ENCODE measurements at places on chromosomes 11 and 22.

DNA sequence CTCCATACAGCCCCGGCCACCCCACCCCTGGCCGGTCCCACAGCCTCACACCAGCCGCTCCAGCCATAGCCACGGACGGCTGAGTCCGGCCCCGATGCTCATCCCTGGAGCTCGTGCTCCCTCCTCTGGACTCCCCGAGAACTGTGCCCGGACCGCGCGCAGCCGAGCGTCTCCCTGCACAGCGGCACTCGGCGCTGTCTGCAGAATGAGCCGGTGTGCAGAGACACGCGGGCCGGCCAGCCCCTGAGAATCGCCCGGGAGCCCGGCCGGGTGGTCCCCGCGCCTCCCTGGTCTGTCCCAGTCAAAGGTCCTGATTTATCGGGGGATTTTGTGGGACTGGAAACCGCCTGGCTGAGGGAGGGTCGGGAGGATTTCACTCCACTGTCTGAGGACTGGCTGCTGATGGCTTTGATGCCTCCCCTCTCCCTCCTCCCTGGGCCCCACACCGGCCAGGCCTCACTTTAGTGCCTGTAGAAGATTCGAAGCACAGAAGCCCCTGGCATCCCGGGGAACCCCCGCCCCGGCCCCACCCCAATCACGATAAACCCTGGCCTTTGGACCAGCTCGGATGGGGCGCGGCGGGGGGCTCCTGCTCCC lies 102.7 kb downstream of the BRD1 start:
- no peak for DNase-seq

DNA sequence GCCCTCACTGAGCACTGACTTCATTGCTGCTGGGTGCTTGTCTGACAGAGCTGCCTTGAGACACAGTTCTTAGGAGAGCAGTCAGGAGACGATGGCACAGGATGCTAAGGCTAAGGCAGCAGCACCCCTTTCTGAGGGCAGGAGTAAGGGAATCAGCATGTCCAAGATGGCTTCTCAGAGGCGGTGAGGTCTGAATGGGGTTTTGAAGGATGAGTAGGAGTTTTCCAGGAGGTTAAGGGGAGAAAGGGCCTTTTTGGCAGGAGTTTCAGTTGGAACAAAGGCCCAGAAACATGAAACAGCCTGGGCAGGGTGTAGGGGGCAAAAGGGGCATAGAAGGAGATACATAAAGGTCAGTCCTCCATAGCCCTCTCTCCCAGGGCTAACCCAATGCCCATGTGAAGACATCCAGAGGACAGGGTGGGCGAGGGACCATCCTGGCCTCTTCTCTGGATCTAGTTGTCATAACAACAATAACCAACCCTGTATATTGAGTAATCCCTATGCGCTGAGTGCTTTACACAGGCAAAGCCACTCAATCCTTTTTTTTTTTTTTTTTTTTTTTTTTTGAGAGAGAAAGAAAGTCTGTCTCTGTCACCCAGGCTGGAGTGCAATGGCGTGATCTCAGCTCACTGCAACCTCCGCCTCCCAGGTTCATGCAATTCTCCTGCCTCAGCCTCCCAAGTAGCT lies 19.0 kb downstream of the CYTH4 start:
- no peak for DNase-seq

GRCh38 chr11:44779736-44780520 lies 53.2 kb downstream of the TSPAN18 start:
- no peak for DNase-seq

GRCh38 chr22:25680956-25681355 lies 61.0 kb upstream of the MYO18B start:
- DNase-seq = no peak

DNA sequence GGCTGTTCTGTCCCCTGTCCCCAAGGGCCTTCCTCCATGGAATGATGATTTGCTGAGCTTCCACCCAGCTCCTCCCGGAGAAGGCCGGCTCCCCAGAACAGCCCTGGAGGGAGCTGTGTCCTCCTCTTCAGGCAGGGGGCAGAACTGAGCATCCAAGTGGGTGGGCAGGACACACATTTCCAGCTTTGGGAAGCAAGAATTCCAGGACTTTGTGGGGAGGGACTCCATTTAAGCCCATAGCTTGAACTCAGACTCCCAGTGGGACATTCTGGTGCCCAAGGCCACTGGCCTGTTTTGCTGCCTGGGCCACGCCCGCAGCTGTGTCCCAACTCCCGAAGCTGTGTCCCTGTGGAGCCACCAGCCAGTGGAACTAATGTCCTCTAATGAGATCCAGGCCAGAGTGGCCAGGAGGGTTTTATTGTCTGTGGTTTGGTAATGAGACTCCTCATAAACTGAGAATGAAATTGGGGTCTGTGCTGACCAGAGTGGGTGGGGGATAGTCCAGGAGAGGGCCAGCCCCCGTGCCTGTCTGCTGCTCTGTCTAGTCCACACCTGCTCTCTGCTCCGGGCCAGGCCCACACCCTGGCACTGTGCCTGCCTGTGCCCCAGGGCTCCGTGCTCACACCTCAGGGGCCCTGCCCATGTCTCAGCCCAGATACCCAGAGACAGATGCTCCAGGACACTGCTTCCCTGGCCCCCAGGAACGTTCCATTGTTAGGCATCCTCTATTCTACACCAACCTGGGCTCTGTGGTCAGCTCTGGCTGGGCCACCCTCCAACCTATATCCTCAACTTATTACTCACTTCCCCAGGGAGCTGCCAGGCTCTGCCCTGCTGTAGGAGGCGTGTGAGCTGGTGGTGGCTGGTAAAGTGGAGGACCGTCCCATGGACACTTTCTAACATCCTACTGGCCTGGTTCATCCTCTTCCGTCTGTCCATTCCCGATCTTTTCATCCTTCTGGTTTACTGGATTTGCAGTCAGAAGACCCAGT lies 7.6 kb downstream of the NECTIN1 start:
- no peak for DNase-seq

DNA sequence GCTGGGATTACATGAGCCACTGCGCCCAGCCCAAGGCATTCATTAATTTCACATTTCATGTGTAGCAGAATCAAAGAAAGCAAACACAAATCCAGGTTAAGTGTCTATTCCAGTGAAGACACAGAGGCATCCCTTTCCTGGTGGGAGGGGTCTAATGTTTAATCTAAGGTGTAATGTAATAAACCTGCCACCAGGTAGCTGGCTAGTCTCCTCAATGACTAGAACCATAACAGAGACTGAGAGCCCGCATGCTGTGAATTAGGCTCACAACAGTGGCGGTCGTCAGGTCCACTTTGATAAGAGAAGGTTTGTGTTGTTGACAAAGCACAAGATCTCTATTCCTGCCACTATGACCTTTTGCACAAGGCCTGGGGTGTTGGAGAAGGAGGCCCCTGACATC lies 64.2 kb upstream of the ADA2 start:
- no peak for DNase-seq

DNA sequence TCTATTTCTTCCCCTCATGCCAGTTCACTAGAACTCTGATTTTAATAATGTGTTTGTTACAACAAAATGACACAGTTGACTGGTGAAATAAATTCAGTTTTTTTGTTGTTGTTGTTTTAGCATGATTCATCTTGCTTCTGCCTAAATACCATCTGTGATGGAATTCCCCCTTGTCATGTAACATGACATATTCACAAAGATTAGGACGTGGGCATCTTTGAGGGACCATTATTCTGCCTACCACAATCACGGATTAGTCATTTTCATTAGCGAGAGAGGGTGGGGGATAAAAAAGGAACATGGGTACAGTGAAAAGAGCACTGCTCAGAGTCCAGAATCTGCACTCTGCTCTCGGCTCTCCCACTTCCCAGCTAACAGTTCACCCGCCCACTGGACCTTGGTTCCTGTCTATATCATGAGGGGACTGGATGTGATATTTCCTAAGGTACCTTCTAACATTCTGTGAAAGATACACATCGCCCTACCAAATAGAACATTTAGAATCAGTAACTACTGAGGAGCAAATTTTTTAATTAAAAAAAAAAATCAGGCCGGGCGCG lies 11.3 kb downstream of the HTATIP2 start:
- DNase-seq = no peak

GRCh38 chr11:125078016-125078415 lies 14.9 kb downstream of the SLC37A2 start:
- no peak for DNase-seq

- DNase-seq = no peak
These were observed 359.1 kb downstream of the KCNA4 start for GRCh38 chr11:29657709-29658108.

DNA sequence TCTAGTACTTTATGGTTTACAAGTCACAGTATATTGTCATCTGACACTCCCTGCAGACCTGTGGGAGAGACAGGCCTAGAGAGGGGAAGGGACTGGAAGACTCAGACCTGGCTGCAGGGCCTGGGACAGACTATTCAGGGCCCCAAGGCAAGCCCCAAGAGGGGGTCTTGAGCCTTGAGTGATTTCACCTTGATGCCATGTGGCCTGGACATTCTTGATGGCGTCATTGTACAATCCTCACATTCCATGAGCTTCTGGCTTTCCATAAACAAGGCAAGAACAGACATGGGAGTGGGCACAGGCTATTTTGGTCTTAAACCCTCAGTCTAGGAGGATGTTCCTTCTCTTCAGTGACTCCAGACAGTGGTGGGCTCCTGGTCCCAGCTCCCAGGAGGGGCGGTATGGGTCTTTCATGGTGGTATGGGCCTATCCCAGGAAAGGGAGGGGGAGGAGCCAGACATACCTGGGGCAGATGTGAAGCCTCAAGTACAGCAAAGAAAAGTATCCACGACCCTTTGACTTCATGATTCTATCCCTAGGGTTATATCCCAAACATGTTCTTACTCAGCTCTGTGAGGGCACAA lies 1.8 kb upstream of the TBC1D10A start:
- no peak for DNase-seq

GRCh38 chr11:109521571-109522086 lies 99.6 kb downstream of the C11orf87 start:
- DNase-seq = no peak

GRCh38 chr11:11076879-11077278 lies 219.0 kb upstream of the ZBED5 start:
- DNase-seq = no peak

- DNase-seq = no peak
These were observed 16.7 kb upstream of the SYT12 start for GRCh38 chr11:67006029-67006884.

GRCh38 chr22:34855471-34855870 lies 210.5 kb upstream of the ISX start:
- DNase-seq = no peak

DNA sequence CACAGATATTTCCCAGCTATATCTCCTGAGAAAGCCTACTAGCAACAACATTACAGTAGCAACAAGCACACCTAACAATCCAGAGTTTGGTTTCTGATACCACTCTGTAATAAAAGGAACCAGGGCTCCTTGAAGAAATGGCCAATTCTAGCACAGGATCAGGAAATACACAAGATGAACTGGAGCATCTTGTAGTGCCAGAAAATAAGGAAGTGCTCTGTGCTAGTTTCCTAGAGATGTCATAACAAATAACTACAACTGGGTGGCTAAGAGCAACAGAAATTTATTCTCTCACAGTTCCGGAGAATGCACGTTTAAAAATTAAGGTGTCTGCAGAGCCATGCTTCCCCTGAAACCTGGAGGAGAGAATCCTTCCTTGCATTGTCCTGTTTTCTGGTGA lies 217.8 kb downstream of the KIRREL3 start:
- DNase-seq = no peak

DNA sequence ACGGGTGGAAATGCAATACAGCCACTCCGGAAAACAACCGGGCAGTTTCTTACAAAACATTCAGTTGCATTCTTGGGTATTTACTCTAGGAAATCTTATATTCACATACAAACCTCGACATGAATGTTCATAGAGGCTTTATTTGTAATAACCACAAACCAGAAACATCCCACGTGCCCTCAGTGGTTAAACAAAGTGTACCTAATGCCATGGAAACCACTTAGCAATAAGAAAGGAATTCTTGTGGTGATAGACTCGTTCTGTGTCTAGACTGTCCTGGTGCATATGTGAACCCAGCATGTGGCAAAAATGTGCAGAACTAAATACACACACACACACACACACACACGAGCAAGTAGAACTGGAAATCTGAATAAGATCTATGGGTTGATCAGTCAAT lies 1073.3 kb downstream of the TBC1D22A start:
- no peak for DNase-seq

- DNase-seq = no peak
These were observed 213.9 kb upstream of the NARS2 start for GRCh38 chr11:78788533-78788932.

GRCh38 chr11:39678996-39679395 lies 1780.5 kb downstream of the LRRC4C start:
- no peak for DNase-seq

DNA sequence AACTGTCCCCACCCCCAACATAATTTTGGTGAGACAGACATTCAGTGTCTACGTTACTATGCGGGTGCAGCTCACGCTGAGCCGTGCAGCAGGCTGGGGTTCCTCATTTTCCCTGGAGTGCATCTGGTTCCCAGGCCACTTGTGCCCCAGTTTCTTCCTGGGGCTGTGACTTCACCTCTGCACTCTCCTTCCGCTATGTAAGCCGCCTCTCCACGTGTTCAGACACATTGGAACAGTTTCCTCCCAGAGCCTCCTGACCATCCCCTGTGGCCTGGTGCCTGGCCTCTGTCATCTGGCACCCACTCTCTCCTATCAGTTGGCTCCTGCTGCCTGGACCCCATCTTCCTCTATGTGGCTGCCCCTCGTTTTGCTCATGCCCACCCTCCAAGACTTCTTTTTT lies 46.2 kb upstream of the A4GALT start:
- no peak for DNase-seq

DNA sequence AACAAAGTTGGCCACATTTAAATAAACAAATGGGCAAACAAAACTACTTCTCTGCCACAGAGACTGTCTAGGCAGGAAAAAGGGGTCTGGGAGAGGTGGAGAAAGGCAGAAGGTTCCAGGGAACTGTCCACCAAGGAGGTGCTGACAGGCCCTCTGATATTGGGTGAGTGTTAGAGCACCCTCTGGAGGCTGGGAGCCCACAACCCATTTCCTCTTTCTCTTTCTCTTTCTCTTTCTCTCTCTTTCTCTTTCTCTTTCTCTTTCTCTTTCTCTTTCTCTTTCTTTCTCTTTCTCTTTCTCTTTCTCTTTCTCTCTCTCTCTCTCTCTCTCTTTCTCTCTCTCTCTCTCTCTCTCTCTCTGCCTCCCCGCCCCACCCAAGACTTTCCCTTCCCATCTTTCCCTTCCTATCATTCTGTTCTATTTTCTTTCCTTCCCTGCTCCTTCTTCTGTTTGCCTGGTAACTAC lies 912.8 kb downstream of the DLG2 start:
- no peak for DNase-seq

DNA sequence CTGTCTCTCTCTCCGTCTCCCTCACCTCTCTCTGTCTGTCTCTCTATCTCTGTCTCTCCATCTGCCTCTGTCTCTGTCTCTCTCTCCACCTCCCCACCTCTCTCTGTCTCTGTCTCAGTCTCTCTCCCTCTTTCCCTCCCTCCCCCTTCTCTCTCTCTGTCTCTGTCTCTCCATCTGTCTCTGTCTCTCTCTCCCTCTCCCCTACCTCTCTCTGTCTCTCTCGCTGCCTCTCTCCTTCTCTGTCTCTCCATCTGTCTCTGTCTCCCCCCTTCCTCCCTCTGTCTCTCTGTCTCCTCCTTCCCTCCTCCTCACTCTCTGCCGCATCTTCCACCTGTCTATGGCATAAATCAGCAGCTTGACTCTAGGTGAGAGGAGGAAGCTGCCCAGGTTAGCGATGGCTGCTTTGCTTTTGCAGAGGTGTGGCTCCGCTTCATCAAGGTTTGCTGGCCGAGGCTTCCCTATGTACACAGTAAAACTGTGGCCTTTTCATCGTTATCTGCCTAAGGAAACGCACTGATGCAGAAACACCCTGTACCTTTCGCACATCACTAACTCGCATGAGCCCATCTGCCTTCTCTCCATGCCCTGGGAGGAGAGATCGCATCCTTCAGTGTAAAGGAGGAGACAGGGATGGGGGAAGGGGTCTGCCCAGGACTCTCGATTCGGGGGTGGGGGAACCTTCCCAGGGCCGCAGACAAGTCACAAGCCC lies 44.5 kb downstream of the ANO1 start:
- DNase-seq = no peak

GRCh38 chr22:50184004-50184901 lies 1.5 kb upstream of the TRABD start:
- no peak for DNase-seq

Data from NCI-H446 treated with DMSO at 0.1 percent for 48 hours (cell line).